ENCODE measurements at places on chromosomes 2 and 18. TPM values are rescaled to one million over a fixed set of nuclear protein-coding genes. Genes with fewer than 3 reads are reported as not detected.

The SCYGR4 gene
- total RNA-seq, result not detected

The C2orf66 gene
- total RNA-seq, result not detected

The ADAM23 gene
- total RNA-seq, result 12.0 TPM

The NCKAP5 gene
- total RNA-seq, result 0.31 TPM

- no peaks in the 10 kb centered on the region for H3K36me3 ChIP-seq
- DNase-seq, result no peak
- H3K4me1 ChIP-seq, result no peaks in the 10 kb centered on the region
- no peaks in the 10 kb centered on the region for H3K27me3 ChIP-seq
- no peak overlapping the region for H3K27ac ChIP-seq
These were observed 1.0 kb upstream of the GPR35 start for GRCh38 chr2:240624011-240624949.

- H3K4me1 ChIP-seq, result peaks cover 22% of the 10 kb centered on the region
- H3K27ac ChIP-seq, result no peak overlapping the region
- peak; percentile 71 for DNase-seq
- peak overlapping the region; percentile 72 for H3K4me3 ChIP-seq
These were observed 45.0 kb downstream of the MBP start for GRCh38 chr18:77087393-77088141.

GRCh38 chr2:67896476-67896875 lies 166.3 kb downstream of the C1D start:
- peaks cover 9% of the 10 kb centered on the region for H3K27me3 ChIP-seq
- H3K4me3 ChIP-seq, result no peak overlapping the region

DNA sequence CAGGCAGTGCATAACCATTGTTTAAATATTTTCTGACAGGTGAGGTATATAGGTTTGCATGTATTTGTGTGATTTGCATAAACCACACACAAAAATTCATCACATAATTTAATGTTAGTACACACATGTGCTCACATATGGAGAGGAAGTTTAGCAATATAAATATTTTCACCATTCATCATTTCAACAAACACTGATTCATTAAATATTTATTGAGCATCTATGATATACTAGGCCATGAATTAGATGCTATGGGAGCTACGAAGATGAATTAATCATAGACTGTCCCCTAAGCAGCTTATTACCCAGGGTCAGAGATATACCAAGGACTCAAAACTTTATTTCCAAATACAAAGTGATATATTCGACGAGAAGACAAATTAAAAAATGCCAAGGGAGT lies 311.6 kb upstream of the PIK3C3 start:
- no peak overlapping the region for H3K4me3 ChIP-seq
- DNase-seq, result no peak
- H3K36me3 ChIP-seq, result no peaks in the 10 kb centered on the region
- no peaks in the 10 kb centered on the region for H3K4me1 ChIP-seq

- no peaks in the 10 kb centered on the region for H3K36me3 ChIP-seq
- DNase-seq, result no peak
- no peaks in the 10 kb centered on the region for H3K27me3 ChIP-seq
- no peaks in the 10 kb centered on the region for H3K4me1 ChIP-seq
These were observed 185.8 kb upstream of the BCL2L11 start for GRCh38 chr2:110934948-110935347.

DNA sequence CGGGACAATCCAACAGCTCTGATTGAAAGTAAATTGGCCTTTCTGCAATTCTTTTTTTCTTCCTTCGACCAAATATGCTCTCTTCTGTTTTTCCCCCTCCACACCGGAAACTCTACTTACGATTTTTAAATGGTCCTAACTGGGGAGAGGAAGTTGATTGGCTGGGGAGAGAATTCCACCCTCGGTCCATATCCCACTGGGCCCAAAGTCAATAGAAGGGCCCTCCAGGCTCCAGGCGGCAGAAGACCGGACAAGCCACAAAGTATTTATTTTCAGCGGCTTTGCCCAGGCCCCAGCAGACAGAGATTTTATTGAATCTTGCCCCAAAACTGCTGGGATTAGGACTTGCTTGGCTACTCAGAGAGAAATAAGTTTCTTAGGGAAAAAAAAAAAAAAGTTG lies 37.1 kb upstream of the SMAD7 start:
- H3K4me1 ChIP-seq, result 0 out of 2 replicates have a peak, but pooled peaks cover 8% of the 10 kb centered on the region
- H3K27ac ChIP-seq, result no peak overlapping the region
- no peak overlapping the region for H3K4me3 ChIP-seq
- H3K36me3 ChIP-seq, result no peaks in the 10 kb centered on the region
- no peaks in the 10 kb centered on the region for H3K27me3 ChIP-seq
- DNase-seq, result no peak
